ENCODE measurements at places on chromosomes 3 and 15.

DNA sequence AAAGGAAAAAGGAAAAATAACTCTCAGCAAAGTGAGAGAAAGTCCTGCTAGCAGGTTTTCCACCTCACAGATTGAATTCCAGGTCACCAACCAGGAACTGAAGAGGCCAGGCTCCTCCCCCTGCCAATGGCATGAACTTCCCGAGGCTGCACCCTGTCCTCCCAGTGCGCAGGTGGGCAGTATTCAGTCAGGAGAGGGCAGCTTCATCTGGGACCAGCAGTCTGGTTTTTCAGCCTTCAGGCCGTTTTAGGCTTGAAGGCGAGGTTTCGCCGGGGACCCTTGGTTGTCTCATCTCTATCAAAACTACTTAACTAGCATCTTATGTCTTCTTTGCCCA, 41.2 kb downstream of the TRAT1 start:
- no peak for DNase-seq

DNA sequence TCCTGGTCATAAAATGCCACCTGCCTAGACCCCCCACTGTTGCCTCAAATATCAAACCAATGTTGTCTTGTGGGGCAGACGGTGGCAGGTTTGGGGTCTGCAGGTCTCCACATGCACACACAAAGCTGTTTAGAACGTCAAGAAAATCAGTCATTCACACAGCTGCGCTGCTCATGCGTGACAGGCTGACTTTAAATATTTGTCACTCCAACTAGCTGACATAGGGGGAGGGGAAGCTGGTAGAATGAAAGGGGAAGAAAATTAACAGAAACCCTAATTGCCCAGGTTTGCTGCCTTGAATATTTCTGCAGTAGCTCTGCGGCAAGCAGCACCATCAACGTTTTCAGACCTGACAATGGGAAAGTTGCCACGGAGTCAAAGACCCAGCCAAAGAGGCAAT, 201.8 kb downstream of the ABHD5 start:
- DNase-seq, result no peak

- DNase-seq, result no peak
Observed at GRCh38 chr15:60379525-60380274, 18.1 kb downstream of the ANXA2 start.

GRCh38 chr3:64097920-64098319, 74.6 kb upstream of the PSMD6 start:
- no peak for DNase-seq

DNA sequence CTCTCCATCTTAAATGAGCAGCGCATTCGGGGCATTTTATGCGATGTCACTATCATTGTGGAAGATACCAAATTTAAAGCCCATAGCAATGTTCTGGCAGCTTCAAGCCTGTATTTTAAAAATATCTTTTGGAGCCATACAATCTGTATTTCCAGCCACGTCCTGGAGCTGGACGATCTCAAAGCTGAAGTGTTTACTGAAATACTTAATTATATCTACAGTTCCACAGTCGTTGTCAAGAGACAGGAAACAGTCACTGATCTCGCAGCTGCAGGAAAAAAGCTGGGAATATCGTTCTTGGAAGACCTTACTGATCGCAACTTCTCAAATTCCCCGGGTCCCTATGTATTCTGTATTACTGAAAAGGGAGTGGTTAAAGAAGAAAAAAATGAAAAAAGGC, 44.4 kb upstream of the RASA2 start:
- no peak for DNase-seq

DNA sequence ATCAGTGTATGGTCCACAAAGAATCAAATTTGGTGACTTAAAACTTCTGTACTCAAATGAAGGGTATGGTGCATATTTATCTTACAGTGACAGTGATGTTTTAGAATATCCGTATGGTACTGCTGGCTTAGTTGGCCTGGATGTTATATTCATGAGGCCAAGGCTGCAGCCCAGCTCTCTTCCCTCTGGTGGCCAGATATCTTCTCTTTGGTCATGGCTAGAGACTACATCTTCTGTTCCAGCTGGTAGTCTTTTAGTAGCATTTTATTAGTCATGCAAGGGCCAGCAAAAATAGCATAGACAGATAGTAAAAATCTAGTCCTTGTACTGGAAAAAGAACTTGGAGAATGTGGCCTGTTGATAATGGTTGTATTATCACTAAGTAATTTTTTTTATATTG, 124.0 kb upstream of the ROPN1 start:
- DNase-seq, result no peak

DNA sequence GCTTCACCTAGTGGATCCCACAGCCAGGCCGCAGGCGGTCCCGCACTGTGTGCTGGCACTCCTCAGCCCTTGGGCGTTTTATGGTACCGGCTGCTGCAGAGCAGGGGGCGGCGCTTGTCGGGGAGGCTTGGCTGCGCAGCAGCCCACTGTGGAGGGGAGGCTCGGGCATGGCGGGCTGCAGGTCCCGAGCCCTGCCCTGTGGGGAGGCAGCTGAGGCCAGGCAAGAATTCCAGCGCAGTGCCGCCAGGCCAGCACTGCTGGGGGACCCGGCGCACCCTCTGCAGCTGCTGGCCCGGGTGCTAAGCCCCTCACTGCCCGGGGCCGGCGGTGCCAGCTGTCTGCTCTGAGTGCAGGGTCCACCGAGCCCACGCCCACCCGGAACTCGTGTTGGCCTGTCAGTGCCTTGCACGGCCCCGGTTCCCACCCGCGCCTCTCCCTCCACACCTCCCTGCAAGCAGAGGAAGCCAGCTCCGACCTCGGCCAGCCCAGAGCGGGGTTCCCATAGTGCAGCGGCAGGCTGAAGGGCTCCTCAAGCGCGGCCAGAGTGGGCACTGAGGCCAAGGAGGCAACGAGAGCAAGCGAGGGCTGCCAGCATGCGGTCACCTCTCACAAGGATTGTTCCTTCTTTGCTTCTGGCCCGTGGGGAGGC, 435.0 kb upstream of the ATP10A start:
- DNase-seq, result no peak

GRCh38 chr3:177528306-177529070, 331.2 kb upstream of the TBL1XR1 start:
- no peak for DNase-seq

DNA sequence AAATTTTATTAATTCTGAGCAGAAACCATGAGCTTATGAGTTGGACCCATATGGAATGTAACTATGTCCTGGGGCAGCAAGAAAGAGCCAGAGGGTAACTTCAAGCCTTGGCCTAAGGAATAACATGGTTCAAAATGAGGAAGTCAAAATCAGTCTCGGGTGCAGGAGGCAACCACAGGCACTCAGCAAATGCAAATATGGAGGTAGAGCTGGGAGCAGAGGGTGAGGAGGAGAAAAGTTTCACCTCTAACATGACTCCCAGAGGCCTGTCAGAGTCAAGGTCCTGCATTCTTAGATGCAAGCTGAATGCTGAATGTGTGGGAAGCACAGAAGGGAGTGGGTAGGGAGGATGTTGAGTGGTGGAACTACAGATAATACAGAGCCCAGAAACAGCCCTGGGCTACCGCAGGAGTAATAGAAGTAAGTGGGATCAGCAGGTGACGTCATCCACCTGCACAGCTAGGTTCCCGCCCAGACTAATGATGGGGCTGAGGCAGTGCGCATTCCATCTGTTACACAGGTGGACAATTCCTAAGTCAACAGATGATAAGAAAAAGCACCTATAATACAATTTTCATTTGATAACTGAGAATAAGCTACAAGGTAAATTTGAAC, 279.8 kb upstream of the ARRDC4 start:
- DNase-seq, result no peak

GRCh38 chr3:45986303-45986982, 9.2 kb downstream of the FYCO1 start:
- no peak for DNase-seq

- no peak for DNase-seq
Observed at GRCh38 chr3:194906970-194907629, 221.4 kb downstream of the FAM43A start.

DNA sequence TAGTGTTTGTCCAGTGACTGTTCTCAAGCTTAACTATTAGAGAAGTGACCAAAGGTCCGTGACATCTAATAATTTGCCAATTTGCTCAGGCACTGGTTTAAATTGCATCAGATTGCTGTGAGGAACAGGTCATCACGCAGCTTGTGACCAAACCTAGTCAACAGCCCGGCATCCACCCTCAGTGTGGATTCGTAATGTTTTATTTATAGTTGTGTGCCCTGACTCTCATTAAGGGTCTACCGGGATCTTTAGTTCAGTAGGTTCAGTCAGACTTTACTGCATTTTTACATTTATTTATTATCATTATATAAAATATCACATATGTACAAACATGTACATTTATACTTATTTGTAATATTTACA, 46.4 kb upstream of the PGPEP1L start:
- no peak for DNase-seq

DNA sequence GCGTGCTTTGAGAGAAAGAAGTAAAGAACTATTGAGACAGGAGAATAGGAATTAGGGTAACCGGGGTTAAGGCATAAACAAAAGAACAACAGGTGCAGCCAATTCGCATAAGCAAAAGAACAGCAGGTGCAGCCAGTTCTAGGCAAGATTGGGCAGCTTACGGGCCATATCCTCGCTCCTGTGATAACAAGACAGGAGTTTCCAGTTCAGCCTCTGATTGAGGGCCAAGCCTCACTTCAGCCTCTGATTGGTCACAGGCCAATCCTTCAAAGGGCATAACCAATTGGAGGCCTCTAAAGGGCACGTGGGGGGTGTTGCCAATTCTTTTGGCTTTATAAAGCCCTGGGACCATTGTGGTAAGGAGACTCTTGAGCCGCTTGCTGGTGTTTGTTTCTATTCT, 143.5 kb downstream of the GADL1 start:
- no peak for DNase-seq

DNA sequence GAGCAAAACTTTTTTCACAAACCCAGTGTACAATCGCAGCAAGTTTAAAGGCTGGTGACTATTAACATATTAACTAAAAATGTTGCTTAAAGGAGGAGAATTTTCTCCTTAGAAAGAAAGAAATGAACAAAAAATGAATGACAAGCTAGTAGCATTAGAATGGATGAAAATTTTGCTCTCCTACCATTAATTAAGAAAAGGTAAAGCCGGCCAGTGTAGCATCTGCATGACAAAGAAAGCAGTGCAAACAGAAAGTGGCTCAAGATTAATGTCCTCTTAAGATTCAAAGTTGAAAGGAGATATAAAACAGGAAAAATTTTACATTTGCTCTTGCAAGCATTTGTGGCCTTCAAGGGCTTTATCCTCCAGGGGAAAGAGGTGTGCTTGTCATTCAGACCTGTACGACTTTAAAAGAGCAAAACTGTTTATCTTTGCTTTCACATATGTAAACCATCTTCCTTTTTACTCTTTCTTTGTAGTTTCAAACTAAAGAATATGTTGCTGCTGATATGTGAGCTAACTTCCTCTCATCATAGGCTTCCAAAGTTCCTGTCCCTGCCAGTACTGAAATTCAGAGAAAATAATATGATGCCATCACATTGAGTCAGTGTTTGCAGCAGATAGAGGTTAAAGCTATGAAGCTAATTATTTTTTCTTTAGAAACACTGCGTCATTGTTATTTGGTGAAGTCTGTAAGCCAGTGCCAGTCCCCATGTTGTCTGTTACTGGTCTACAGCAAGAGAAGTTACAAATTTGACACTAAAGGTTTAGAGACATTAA, 439.1 kb upstream of the GRM7 start:
- DNase-seq, result no peak

DNA sequence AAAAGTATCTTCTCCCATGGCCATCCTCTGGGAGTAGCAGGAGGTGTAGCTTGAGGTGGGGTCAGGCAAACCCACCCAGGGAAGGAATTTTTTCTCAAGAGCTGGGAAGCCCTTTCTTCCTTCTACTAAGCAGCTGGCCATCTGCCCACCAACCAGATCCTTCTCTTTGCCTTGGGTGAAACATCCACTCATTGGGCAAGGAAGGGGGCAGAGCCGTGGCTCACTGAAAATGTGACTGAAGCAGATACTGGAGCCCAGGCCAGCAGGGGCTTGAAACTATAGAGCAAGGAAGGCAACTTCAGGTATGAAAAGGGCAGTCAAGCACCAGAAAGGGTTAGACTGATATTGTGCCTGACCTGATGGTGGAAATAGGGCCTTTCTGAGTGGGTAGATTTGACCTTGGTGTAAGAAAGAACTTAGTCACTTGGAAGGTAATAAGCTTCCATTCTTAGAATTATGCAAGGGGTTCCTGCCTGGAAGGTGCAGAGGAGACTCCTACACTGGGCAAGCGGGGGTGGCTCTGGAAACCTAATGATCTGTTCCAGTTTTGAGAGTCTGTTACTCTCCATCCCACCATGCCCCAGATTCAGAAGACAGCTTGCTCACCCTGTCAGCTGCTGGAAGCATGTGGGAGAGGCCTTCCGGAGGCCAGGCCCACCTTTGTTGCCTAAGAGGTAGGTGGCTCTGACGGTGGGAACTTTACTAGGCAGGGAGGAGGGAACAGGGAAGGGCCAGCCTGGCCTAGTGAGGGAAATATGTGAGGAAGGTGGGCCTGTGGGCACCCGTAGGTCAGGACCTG, 22.0 kb upstream of the PLA2G4E start:
- no peak for DNase-seq

- DNase-seq, result no peak
Observed at GRCh38 chr3:65449841-65450428, 588.8 kb downstream of the MAGI1 start.

DNA sequence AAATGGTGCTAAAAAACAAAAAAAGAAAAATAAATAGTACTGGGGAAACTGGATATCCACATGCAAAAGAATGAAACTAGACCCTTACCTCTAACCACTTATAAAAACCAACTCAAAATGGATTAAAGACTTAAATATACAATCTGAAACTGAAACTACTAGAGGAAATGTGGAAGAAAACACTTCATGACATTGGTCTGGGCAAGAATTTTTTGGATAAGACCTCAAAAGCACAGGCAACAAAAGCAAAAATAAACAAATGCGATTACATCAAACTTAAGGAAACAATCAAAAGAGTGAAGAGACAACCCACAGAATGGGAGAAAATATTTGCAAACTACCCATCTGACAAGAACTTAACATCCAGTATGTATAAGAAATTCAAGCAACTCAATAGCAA, 6.4 kb downstream of the IFT57 start:
- no peak for DNase-seq

DNA sequence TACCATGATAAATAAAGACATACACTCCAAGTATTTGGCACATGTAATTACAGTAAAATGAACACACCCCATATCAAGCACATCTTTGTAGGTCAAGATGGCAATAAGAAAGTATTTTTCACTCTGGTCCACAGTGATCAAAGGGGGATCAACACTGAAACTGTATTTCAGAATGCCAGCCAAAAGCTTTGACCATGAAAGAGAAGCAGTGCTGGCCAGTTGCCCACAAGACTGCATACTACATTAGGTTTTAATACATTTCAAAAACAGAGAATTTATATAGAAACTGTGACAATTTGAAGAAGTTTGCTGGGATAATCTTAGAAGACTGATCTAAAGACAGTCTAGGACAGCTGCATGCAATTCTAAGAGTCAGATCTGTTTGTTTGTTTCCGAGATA, 1035.3 kb downstream of the FHIT start:
- no peak for DNase-seq
